ENCODE measurements at places on chromosomes 3 and 15.

- DNase-seq = no peak
These were observed 83.7 kb upstream of the RASGRP1 start for GRCh38 chr15:38648121-38648843.

GRCh38 chr3:18153571-18154173 is 271.5 kb downstream of the SATB1 start:
- no peak for DNase-seq

GRCh38 chr3:69764861-69765260 is 25.6 kb downstream of the MITF start:
- no peak for DNase-seq

GRCh38 chr3:52019352-52020080 is 23.8 kb upstream of the RPL29 start:
- no peak for DNase-seq

GRCh38 chr15:67091071-67091979 is 25.9 kb downstream of the SMAD3 start:
- DNase-seq = no peak

- DNase-seq = peak; percentile 56
These were observed 2.1 kb upstream of the GABRA5 start for GRCh38 chr15:26864664-26865191.

- DNase-seq = no peak
These were observed 21.2 kb downstream of the CDCP1 start for GRCh38 chr3:45124956-45125355.

DNA sequence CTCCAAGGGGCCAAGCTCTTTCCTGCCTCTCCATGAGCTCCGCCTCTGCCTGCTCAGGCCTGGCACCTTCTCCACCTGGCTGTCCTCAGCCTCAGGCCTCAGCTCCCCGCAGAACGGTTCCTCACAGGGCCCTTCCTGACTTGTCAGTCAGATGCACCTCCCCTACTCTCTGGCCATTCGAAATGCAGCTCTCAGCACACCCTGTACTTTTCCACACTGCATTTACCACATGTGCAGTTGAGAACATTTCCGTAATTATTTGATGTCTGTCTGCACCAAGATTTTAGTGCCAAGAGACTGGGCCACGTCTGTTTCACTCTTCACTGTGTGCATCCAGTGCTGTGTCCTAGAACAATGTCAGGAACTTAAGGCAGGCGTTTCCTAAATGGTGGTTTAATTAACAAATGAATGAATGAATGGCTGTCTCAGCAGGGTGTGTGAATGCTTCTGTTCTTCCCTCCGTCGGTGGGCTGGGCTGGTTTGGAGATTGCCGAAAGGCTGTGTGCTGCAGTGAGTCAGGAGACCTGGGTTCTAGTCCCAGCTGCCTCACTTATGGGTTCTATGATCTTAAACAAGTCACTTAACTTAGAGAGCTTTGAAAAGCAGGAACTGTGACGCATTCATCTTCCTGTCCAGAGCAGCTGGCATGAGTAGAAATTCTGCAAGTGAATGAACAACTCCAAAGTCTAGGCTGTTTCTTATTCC is 5.4 kb downstream of the MUC4 start:
- DNase-seq = no peak

GRCh38 chr3:113847247-113847646 is 8.7 kb downstream of the GRAMD1C start:
- DNase-seq = no peak

- no peak for DNase-seq
These were observed 319 bp upstream of the TP63 start for GRCh38 chr3:189630767-189631372.

DNA sequence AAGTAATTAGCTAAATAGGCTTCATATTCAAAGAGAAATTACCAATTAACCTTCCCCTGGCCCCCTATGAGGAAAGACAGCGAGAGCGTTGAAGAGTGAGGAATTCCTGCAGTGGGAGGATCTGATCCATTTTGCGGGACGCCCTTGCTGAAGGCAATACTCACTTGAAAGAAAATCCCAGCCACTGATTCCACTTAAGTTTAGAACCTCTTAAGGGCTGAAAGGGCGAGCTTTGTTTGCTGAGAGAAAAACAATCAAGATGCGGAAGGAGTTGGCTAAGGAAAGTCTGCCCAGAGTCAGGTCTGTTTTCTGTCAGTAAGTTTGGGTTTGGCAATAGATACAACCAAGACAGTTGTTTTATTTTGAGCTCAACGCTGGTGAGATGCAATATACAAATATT is 102.8 kb upstream of the GBE1 start:
- no peak for DNase-seq

DNA sequence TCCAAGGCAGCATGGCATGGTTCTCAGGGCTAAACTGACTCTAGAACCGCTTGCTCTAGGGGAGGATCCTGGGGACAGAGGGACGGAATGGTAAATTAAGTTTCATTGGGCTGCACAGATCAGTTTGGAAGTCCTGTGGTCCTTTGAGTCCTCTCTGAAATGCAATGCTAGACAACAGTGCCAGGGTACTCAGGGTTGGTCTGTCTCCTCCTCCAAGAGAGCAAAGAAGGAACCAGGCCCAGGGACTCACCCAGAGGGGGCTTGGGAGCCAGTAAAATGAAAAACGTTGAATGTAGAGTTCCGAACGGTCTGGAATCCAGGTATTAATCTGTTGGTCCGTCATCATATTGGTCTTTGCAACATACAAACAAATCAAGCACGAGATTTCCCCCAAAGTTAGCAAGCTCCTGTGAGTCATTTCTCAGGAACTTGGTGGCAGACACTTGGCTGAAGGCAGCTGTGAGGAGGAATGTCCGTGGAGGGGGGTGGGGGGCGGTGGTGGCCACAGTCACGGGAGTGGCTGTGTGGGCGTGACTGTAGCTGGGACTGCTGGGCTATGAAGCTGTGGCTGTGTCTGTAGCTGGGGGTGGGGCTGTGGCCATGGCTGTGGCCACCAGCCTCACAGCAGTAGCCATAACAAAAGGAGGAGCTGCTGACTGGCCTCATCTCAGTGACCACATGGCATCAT is 361.0 kb downstream of the SHQ1 start:
- no peak for DNase-seq

GRCh38 chr3:40846451-40846850 is 321.7 kb downstream of the ZNF621 start:
- no peak for DNase-seq

GRCh38 chr3:182814419-182815062 is 21.2 kb downstream of the ATP11B start:
- no peak for DNase-seq

GRCh38 chr3:113552851-113553250 is 20.5 kb downstream of the SIDT1 start:
- DNase-seq = no peak

GRCh38 chr3:71726146-71726545 is 944 bp upstream of the EIF4E3 start:
- DNase-seq = no peak

GRCh38 chr3:3504686-3505085 is 294.5 kb upstream of the LRRN1 start:
- DNase-seq = no peak

DNA sequence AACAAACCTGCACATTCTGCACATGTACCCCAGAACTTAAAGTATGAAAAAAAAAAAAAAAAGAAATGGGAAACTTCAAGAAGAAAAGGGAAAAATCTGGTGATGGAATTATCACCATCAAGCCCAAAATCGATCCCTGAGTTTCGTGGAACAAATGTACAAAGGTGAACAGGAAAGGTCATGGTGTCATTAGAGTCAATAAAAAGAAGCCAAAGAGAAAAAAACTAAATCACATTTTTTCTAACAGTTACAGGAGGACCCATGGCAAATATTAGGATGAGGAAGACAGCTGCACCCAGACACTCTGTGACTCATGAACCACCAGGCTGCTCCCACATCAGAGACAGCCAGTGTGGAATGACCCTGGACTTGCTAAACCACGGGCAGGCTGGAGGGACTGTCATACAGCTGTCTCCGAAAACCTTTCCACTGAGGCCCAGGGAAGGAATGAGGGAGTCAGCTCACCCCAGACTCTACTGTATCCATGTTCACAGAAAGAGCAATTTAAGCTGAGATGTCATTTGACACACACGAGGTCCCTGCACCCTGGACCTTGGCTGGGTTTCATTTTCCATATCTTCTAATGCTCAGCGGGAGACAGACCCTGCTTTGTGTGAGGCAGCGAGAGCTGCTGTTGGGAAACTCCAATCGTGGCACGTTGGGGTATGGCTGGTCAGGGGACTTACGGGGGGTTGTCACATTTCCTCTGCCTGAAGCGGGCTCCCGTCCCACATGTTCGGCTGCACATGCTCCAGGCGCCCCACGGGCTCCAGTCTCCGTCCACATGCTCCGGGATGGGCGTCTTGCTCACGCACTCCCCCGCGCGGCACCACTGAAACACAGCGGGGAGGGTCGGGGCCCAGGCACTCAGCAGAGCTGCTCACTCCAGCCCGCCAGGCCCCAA is 210.2 kb downstream of the ADAMTS17 start:
- DNase-seq = no peak

- DNase-seq = no peak
These were observed 12.8 kb downstream of the SPTSSB start for GRCh38 chr3:161358488-161358887.

- DNase-seq = no peak
These were observed 23.9 kb downstream of the SEC22C start for GRCh38 chr3:42557854-42558253.

- DNase-seq = no peak
These were observed 153.0 kb upstream of the SMAD3 start for GRCh38 chr15:66912441-66912840.

- peak; percentile 85 for DNase-seq
These were observed 5.6 kb downstream of the HES1 start for GRCh38 chr3:194141415-194142155.

- no peak for DNase-seq
These were observed 62.0 kb downstream of the CADM2 start for GRCh38 chr3:85020828-85021227.

DNA sequence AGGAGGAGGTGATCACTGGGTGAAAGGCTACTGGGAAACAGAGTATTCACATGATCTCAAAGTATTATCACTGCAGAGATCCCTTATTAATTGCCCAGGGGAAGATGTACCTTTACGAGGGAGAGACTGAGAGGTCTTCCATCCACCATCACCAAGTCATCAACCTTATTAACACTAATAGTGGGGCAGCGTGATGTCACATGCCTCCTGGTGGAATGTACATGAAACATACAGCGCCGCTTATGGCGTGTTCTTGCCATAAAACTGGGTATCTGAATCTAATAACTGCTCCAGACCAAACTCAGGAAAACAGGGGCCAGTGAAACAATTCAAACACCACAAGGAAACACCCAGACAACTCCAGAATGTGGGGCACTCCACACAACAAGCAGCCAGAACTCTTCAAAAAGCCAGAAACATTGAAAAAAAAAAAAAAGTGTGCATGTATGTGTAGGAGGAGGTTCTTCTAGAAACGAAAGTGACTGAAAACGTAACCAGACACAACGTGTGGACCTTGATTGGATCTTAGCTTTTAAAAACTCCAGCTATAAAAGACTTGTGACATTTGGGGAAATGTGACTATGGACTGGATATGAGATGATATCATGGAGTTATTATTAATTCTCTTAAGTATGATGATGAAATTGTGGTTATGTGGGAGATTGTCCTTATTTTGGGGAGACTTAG is 4.6 kb downstream of the STIMATE start:
- no peak for DNase-seq

- no peak for DNase-seq
These were observed 493.9 kb upstream of the ZNF385D start for GRCh38 chr3:22244761-22245521.

GRCh38 chr3:105594219-105594618 is 227.5 kb downstream of the ALCAM start:
- no peak for DNase-seq

DNA sequence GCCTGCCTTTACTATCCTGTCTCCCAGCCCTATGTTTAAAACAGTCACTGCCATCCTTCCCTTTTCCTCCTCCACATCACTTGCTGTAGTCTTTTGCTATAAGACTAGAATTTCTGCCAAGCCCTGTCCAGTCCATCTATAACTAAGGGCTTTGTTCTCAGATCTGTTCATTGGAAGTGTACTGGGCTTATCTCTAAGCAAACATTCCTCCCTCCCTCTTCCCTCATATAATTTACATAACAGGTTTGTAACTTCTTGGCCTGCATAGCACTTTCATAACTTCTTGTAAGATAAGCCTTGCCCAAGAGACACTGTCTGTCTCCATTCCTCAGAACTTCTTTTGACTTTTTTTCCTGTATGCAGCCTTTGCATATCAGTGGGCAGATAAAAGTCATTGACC is 16.7 kb downstream of the TPRG1 start:
- no peak for DNase-seq

DNA sequence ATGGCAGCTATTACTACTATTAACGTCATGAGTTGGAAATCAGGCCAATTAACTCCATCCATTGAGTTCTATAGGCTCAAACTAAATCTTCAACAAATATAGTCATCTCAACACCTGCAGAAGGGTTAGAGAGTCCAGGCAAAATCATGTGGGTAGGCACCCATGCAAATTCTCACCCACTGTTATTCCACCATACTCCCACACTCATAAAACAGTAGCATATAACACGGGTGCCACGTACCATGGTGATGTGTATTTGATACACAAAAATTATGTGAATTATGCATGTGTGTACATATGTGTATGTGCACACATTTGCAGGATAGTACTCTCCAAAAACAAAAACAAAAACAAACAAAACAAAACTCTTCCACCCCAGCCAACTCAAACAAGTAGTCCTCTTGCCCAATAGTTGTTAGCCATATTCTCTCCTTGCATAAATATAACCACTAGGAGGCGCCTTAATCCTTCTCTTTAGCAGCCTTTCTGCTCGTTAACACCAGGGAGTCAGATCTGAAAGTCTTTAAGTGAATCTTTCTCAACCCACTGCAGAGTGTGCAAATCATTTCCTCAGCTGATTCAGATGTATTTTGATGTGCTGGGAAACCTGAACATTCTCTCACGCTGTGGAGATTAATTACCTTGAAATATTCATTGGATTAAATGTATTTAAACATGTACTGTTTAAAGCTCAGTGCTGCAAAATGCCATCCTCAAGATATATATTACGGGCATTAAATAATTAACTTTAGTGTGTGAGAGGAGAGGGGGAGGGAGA is 38.0 kb upstream of the COPB2 start:
- peak; percentile 77 for DNase-seq

GRCh38 chr3:150327678-150328653 is 80.1 kb upstream of the TSC22D2 start:
- DNase-seq = no peak

DNA sequence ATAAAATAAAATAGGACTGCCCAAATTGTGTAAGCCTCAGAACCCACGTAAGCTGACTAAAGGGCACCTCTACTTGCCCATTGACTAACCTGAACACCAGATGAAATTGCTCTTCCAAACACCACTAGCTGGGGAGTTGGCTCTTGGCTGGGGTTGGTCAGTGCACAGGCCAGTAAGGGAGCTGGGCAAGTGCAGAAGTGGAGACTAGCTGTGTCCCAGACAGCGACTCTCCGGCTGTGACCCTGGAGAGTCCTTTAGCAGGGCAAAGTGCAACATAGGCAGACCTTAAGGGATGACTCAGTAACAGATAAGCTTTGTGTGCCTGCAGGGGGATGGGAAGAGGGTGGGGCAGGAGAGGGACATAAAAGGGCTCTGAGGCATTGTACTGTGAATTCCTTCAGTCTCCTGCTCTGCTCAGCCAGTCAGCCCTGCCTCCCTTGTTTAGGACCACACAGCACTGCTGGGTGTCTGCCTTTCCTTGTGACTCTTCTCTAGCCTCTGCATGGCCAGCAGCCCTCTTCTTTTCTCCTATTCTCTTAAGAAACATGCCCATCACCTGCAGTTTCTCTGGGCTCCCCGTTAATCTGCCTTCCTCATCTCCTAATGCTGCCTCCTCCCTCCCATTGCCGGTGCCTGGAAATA is 13.2 kb downstream of the NR1I2 start:
- no peak for DNase-seq

Data from DMS 273 treated with DMSO at 0.1 percent for 48 hours (cell line).